ENCODE measurements at places on chromosomes 4 and X. TPM values are rescaled to one million over a fixed set of nuclear protein-coding genes. Genes with fewer than 3 reads are reported as not detected.
A peak's percentile ranks its signal among the peaks of the same experiment; 100 is the strongest.

Gene MAGEA4
- not detected for total RNA-seq

Gene JAKMIP1
- total RNA-seq, result 0.30 TPM

Gene DCHS2
- not detected for total RNA-seq

DNA sequence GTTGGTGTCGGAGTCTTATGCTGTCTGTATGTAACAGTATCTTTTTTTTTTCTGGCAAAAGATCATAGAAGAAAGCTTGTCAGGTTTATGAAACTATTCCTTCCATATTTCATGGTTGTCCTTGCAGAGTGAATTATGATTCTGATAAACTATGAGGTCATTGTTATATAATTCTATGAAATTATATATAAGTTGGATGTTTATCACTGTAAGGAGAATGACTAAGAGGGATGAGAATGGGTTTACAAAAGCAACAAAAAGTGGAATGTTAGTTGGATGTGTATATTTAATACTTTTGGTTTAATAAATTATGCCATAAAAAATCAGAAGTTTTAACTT is 43.1 kb downstream of the RAPGEF2 start:
- no peak overlapping the region for H3K27ac ChIP-seq
- H3K4me3 ChIP-seq, result no peak overlapping the region
- DNase-seq, result no peak
- peaks cover 35% of the 10 kb centered on the region for H3K4me1 ChIP-seq
- H3K27me3 ChIP-seq, result no peaks in the 10 kb centered on the region

DNA sequence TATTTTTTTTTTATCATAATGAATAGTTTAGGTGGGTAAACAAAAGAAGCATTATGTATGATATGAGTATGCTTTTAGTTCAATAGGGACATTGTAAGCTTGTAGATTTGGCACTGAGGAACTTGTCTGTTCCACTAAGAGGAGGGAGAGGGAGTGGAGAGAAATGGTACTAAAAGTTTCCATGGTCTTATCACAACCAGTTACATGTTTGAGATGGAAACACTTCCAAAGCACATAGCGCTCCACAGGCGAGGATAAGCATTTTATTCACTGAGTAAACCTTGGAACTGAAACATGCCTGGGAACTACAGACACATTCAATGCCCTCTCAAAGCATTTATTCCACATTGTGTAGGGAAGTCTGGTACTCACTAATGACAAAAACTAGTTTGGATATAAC is 15.5 kb downstream of the MYOZ2 start:
- peaks cover 40% of the 10 kb centered on the region for H3K36me3 ChIP-seq
- peak overlapping the region; percentile 79 for H3K27ac ChIP-seq
- H3K27me3 ChIP-seq, result no peaks in the 10 kb centered on the region

DNA sequence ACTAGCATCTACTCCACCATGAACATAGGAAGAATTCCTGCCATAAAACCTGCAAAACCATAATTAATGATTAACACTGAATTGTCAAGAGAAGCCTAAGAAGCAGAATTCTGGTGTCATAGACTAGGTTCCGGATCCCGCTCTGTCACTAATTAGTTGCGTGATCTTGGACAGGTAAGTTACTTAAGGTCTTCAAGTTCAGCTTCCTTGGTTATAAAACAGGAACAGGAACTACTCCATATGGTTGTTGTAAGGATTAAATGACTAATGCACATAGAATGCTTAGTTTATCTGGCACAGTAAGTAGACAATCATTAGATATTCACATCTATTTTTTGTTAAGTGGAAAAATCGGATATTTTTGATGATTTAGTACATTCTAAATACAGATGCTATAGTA is 14.3 kb downstream of the G3BP2 start:
- H3K27ac ChIP-seq, result no peak overlapping the region
- no peaks in the 10 kb centered on the region for H3K4me1 ChIP-seq
- no peaks in the 10 kb centered on the region for H3K27me3 ChIP-seq
- H3K36me3 ChIP-seq, result peaks cover 48% of the 10 kb centered on the region
- H3K4me3 ChIP-seq, result no peak overlapping the region
- no peak for DNase-seq

GRCh38 chrX:50448565-50448964 is 22.1 kb downstream of the DGKK start:
- no peak overlapping the region for H3K27ac ChIP-seq
- no peaks in the 10 kb centered on the region for H3K36me3 ChIP-seq
- DNase-seq, result no peak

DNA sequence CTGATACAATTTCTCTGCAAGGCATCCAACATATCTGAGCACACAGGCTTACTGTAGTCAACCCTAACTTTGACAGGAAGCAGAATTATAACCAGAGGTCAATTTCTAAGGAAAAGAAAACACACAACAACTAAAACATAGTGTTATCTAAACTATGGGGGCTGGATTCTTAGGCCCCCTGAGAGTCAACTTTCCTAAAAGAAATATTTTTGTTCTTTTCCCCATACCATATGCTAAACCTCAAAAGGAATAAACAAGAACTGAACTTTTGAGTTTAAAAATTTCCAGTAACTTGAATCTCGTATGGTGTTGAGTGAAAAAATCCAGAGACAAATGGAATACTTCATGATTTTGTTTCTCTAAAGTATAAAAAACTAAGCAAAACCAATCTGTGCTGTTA is 42.9 kb downstream of the ATXN3L start:
- no peak for DNase-seq
- no peaks in the 10 kb centered on the region for H3K27me3 ChIP-seq
- H3K36me3 ChIP-seq, result no peaks in the 10 kb centered on the region
- no peak overlapping the region for H3K27ac ChIP-seq

DNA sequence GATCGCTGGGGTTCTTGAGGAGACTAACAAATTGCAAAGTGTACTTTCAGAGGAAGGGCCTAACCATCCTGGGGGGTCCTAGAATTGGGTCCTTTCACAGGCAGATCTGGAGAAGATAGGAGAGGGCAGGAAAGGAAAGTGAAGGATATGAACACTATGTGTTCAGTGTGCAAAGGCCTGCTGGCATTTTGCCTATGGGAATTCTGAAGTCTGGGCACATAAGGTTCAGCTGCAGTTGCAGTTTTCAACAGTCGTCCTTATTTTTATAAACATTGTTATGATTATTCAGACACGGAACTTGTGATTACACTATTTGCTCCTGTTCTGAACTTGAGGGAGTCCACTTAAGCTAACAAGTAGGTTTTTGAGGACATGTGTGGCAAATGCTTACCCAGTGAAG is 1.3 kb upstream of the SLC25A5 start:
- DNase-seq, result no peak
- peaks cover 22% of the 10 kb centered on the region for H3K36me3 ChIP-seq
- H3K4me1 ChIP-seq, result peaks cover 4% of the 10 kb centered on the region
- H3K4me3 ChIP-seq, result no peak overlapping the region

GRCh38 chrX:30620980-30621618 is 32.1 kb upstream of the GK start:
- no peaks in the 10 kb centered on the region for H3K36me3 ChIP-seq
- H3K4me1 ChIP-seq, result peaks cover 9% of the 10 kb centered on the region
- no peaks in the 10 kb centered on the region for H3K27me3 ChIP-seq
- H3K27ac ChIP-seq, result peak overlapping the region; percentile 11
- no peak for DNase-seq

- DNase-seq, result no peak
- no peaks in the 10 kb centered on the region for H3K27me3 ChIP-seq
- H3K4me3 ChIP-seq, result no peak overlapping the region
- H3K27ac ChIP-seq, result no peak overlapping the region
- no peaks in the 10 kb centered on the region for H3K36me3 ChIP-seq
Observed at GRCh38 chrX:112636951-112637581, 42.7 kb downstream of the LHFPL1 start.

Measured in right atrium auricular region (tissue), 2 donors.